ENCODE measurements at places on chromosomes 1 and 21. TPM values are rescaled to one million over a fixed set of nuclear protein-coding genes. Genes with fewer than 3 reads are reported as not detected.

DNA sequence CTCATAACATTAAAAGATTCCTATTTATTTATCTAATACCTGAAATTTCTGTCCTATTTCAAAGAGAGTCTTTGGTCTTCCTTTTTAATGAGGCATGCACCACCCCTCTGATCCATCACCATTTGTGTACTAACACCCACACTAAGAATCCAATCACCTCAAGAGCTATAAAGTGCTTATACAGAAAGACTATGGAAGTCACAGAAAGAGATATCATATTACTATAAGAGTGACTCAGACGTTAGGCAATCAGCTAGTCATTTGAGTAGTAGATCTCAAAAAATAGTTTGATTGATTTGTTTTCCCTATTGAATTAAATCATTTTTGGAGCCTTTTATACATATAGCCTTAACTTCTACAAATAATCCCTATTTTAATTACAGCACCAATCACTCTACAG, 46.1 kb downstream of the NME7 start:
- H3K4me1 ChIP-seq, result no peaks in the 10 kb centered on the region
- no peaks in the 10 kb centered on the region for H3K27me3 ChIP-seq
- no peak overlapping the region for H3K4me3 ChIP-seq
- DNase-seq, result no peak
- no peaks in the 10 kb centered on the region for H3K36me3 ChIP-seq

GRCh38 chr1:69533343-69533742, 34.4 kb upstream of the LRRC7 start:
- no peaks in the 10 kb centered on the region for H3K27me3 ChIP-seq
- H3K4me3 ChIP-seq, result no peak overlapping the region
- no peaks in the 10 kb centered on the region for H3K36me3 ChIP-seq

DNA sequence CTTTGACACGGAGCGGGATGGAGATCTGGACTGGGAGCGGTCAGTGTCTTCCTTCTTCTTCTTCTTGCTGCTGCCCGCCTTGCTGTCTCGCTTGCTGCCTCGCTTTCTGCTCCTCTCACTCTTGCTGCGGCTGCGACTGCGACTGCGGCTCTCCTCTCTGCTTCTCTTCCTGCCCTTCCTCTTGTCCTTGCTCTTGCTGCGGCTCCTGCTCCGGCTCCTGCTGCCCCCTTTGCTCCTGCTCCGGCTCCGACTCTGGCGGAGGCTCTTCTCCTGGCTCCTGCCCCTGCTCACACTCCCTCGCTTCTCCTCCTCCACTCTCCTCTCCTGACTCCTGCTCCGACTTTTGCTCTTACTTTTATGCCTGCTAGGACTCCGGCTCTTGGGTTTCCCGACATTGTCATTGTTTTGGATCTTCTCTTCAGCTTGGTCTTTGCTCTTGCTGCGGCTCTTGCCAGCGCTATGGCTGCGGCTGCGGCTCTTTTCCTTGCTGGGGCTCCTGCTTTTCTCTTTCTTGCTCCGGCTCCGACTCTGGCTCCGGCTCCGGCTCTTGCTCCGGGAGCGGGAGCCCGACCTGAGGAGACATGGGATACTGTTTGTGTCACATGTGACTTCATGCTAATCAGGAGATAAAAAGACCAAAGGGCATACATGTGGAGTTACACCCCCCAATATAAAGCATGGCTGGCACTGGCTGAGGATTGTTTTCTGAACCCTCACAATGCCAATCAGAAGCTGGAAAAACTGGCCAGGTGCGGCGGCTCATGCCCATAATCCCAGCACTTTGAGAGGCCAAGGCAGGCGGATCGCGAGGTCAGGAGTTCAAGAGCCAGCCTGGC, 25.2 kb upstream of the TMEM200B start:
- no peaks in the 10 kb centered on the region for H3K27me3 ChIP-seq
- H3K36me3 ChIP-seq, result no peaks in the 10 kb centered on the region
- H3K4me1 ChIP-seq, result no peaks in the 10 kb centered on the region
- no peak overlapping the region for H3K4me3 ChIP-seq
- no peak overlapping the region for H3K27ac ChIP-seq

GRCh38 chr1:57826535-57826934, 402.7 kb upstream of the DAB1 start:
- no peak overlapping the region for H3K4me3 ChIP-seq
- no peak for DNase-seq

- H3K36me3 ChIP-seq, result no peaks in the 10 kb centered on the region
- DNase-seq, result no peak
- no peak overlapping the region for H3K4me3 ChIP-seq
- H3K4me1 ChIP-seq, result no peaks in the 10 kb centered on the region
- no peak overlapping the region for H3K27ac ChIP-seq
Observed at GRCh38 chr1:214017191-214017982, 29.6 kb downstream of the PROX1 start.

DNA sequence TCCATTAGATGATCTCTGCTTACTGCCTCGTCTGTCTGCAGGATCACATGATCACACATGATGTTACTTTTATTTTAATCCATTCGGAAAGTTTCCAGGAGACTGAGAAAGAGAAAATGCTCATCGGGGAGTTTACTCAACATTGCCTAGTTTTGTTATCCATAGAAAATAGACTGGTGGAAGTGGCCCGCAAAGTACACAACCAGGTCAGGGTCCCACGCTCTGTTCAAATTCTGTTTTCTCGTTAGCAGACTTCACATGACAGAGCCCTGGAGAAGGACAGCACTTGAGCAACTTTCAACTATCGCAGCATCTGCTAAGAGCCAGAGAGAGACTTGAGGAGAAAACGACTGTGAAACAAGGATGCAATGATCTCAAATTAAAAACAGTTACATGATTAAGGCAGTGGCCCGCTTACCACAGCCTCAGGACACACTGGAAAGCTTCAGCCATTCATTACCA, 44.2 kb downstream of the ADAMTS1 start:
- peak; percentile 72 for DNase-seq
- peak overlapping the region; percentile 87 for H3K27ac ChIP-seq
- H3K27me3 ChIP-seq, result no peaks in the 10 kb centered on the region
- no peaks in the 10 kb centered on the region for H3K36me3 ChIP-seq
- H3K4me3 ChIP-seq, result no peak overlapping the region

DNA sequence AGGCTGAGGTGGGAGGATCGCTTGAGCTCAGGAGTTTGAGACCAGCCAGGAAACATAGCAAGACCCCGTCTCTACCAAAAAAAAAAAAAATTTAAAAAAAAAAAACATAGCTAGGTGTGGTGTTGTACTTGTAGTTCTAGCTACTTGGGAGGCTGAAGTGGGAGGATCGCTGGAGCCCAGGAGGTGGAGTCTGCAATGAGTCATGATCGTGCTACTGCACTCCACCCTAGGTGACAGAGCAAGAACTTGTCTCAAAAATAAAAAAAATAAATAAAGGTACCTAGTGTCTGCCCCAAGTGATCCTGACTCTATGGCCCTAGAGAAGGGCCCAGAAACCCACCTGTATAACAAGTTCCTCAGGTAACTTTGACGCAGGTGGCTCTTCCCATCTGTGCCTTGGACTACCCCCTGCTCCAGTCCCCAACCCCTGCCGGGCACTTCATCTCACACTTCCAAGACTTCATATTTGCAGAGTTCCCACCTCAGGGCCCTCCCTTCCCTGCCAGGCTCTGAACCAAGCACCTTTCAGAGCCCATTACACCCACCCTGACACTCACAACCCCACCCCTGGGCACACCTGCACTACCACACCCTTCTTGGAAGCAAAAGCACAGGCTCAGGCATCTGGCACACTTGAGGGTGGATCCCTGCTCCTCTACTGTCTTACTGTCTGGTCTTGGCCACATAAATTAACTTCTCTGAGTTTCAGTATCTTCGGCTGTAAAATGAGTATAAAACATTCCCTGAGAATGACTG, 80.2 kb upstream of the KLHDC7A start:
- no peak overlapping the region for H3K27ac ChIP-seq
- H3K27me3 ChIP-seq, result no peaks in the 10 kb centered on the region
- H3K36me3 ChIP-seq, result no peaks in the 10 kb centered on the region

The TTC39A gene
- total RNA-seq, result 121 TPM

The GJA8 gene
- total RNA-seq, result 10.2 TPM

The SLC39A1 gene
- total RNA-seq, result 46.5 TPM

The CFAP74 gene
- total RNA-seq, result 16.4 TPM

The AADACL4 gene
- not detected for total RNA-seq

The CFAP107 gene
- total RNA-seq, result 8.1 TPM
